ENCODE measurements at places on chromosomes 5 and 9.

DNA sequence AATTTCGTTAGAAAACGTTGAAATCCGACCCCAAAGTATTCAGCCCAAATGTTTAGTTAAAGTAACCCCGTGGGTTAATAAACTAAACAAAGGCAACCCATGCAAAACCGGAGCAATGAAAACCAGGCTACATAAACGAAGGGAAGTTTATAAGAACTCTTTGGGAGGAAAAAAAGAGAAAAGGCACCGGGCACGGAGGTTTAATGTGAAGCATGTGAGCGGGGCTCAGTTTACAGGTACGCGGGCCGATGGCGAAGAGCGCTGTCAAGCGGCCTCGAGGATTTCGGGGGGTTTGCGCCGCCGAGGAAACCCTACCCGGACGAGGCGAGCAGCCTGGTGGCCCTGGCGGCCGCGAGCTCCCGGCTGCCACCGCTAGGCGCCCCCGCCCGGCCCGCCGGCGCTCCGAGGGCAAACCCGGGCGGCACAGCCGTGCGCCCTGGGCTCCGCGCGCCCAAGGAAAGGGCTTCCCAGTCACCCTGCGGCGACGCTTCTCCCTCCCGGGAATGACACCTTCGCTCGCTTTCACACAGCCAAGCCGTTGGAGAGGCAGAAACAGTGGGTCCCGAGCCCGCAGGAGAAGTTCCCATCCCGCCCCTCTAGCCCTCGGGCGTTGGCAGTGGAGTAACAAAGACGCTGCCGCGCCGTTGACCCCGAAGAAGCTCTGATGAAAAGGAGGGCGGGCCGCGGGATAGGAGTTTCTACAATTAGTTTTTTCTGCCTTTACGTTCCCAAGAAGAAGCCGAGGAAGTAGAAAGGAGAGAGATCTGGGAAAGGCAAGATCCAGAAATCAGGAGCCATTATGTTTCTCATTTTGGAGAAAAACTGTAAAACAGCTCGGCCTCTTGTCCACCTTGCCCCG, 126.0 kb downstream of the TMEM174 start:
- peaks cover 18% of the 10 kb centered on the region for H3K4me1 ChIP-seq
- peaks cover 19% of the 10 kb centered on the region for H3K36me3 ChIP-seq
- peak overlapping the region; percentile 74 for H3K4me3 ChIP-seq
- DNase-seq = peak; percentile 65
- no peak overlapping the region for H3K27ac ChIP-seq
- H3K27me3 ChIP-seq = peaks cover 38% of the 10 kb centered on the region

GRCh38 chr9:5773324-5773999, 59.5 kb downstream of the ERMP1 start:
- H3K27ac ChIP-seq = no peak overlapping the region
- H3K27me3 ChIP-seq = no peaks in the 10 kb centered on the region
- no peak overlapping the region for H3K4me3 ChIP-seq
- H3K36me3 ChIP-seq = peaks cover 4% of the 10 kb centered on the region

DNA sequence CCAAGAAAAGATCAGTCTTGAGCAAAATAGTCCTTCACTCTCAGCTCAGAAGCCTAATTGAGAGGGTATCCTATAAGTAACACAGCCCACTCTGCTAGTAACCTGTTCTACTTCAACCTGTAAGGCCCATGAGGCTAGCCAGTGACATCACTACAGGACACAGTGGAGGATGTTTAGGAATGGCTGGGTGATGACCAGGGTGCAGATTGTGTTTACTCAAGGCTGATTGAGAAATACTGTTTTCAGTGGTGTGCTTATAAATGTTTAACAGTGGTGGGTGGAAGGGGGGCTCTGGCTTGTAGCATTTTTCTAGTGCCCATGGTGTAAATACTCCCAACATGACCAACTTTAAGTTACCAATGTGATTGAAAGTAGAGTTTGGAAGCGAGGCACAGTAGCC, 159.8 kb upstream of the CCDC152 start:
- no peaks in the 10 kb centered on the region for H3K36me3 ChIP-seq
- H3K27me3 ChIP-seq = peaks cover 2% of the 10 kb centered on the region
- no peak overlapping the region for H3K4me3 ChIP-seq
- DNase-seq = no peak

DNA sequence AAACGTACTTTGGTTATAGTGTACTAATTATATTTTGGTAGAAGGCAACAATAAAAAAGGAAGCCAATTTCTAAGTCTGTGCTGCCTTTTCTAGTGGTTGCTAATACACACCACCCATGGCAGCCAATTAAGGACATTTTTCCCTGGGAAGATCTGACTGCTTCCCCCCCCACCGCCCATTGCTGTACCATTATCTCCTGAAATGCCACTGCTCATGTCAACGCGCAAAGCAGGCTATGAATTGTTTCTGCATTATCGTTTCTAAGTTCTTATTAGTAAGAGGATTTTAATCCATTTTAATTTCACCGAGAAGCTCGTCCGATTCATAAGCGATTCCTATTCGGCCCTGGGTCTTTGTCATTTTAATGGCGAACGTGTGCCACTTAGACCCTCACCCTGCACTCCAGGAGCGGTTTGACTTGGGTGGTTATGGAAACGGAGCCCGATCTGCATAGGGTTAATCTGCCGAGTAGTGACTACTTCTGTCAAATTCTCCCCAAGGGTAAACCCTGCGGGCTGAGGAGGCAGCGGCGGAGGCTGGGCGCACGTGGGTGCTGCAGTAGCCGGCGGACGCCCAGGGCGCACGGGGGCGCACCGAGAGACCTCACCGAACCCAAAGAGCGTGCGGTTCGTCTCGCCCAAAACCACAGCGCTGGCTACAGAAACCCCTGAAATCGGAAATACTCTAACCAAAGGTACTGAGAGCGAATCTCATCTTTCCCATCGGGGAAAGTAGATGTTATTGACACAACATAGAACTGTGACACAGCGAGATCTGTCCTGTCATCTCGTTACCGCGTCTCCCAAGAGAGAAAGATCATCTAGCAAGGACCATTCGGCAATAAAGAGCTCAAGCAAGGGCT, 55.8 kb upstream of the SHC3 start:
- peak; percentile 48 for DNase-seq
- no peaks in the 10 kb centered on the region for H3K4me1 ChIP-seq
- H3K36me3 ChIP-seq = no peaks in the 10 kb centered on the region
- no peaks in the 10 kb centered on the region for H3K27me3 ChIP-seq
- peak overlapping the region; percentile 84 for H3K4me3 ChIP-seq

DNA sequence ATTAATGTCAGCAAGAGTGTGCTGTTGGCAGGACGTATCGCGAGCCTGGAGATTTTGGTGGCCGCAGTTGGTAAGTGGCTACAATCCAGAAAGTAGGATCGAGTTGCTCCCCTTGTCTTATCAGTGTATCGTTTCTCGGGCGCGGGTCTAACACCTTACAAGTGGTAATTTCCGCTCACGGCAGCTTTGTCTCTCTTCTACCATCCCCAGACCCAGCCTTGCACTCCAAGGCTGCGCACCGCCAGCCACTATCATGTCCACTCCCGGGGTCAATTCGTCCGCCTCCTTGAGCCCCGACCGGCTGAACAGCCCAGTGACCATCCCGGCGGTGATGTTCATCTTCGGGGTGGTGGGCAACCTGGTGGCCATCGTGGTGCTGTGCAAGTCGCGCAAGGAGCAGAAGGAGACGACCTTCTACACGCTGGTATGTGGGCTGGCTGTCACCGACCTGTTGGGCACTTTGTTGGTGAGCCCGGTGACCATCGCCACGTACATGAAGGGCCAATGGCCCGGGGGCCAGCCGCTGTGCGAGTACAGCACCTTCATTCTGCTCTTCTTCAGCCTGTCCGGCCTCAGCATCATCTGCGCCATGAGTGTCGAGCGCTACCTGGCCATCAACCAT, 1.1 kb downstream of the PTGER4 start:
- no peak overlapping the region for H3K27ac ChIP-seq
- peaks cover 11% of the 10 kb centered on the region for H3K4me1 ChIP-seq
- peak; percentile 34 for DNase-seq
- H3K27me3 ChIP-seq = peaks cover 18% of the 10 kb centered on the region
- peaks cover 5% of the 10 kb centered on the region for H3K36me3 ChIP-seq
- peak overlapping the region; percentile 86 for H3K4me3 ChIP-seq

DNA sequence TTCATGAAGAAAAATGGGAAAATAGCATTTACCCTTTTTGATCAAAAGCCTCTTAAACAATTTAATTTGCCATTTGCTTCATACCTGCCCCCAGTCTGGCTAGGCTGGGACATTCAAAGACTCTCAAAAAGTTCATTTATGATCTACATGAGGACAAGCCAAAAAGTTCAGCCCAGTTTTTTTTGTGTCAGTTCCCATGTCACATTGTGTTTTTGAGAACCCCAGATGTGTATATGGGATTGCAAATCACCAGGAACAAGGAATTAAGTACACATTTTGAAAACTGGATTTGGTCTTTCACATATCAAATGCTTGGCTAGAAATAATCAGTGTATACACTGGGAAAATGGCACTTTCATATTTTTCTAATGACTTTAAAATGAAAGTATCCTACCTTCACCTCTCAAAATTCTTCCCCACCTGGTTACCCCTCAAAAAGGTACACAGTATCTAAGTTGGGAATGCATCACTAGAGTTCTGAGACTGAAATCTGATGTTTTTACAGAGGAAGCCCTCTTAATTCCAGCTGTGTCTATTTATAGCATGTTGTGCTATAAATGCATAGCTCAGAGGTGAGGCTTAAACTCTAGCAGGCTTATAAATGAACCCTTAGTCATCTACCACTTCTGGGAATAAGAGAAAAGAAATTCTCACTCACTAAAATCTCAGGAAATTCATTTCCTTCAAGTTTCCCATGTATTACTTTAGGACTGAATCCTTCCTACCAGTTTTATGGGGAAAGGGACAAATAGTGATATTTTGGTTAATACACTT, 9.3 kb downstream of the STOM start:
- H3K4me3 ChIP-seq = no peak overlapping the region
- H3K36me3 ChIP-seq = no peaks in the 10 kb centered on the region
- no peaks in the 10 kb centered on the region for H3K27me3 ChIP-seq
- no peak for DNase-seq
- H3K27ac ChIP-seq = no peak overlapping the region
- no peaks in the 10 kb centered on the region for H3K4me1 ChIP-seq

- H3K4me1 ChIP-seq = peaks cover 6% of the 10 kb centered on the region
- DNase-seq = no peak
Observed at GRCh38 chr5:109945097-109945678, 255.5 kb downstream of the MAN2A1 start.

GRCh38 chr9:131673531-131673930, 66.3 kb downstream of the RAPGEF1 start:
- peaks cover 6% of the 10 kb centered on the region for H3K27me3 ChIP-seq
- no peak overlapping the region for H3K27ac ChIP-seq
- no peak overlapping the region for H3K4me3 ChIP-seq
- no peaks in the 10 kb centered on the region for H3K36me3 ChIP-seq
- H3K4me1 ChIP-seq = peaks cover 67% of the 10 kb centered on the region

GRCh38 chr5:33769196-33769595, 122.6 kb downstream of the ADAMTS12 start:
- no peak overlapping the region for H3K4me3 ChIP-seq
- H3K27ac ChIP-seq = no peak overlapping the region
- H3K36me3 ChIP-seq = no peaks in the 10 kb centered on the region

GRCh38 chr9:121816449-121816817, 165.0 kb downstream of the DAB2IP start:
- no peak overlapping the region for H3K4me3 ChIP-seq
- peaks cover 9% of the 10 kb centered on the region for H3K27me3 ChIP-seq
- DNase-seq = no peak
- peaks cover 54% of the 10 kb centered on the region for H3K4me1 ChIP-seq
- H3K36me3 ChIP-seq = no peaks in the 10 kb centered on the region
- H3K27ac ChIP-seq = peak overlapping the region; percentile 20

DNA sequence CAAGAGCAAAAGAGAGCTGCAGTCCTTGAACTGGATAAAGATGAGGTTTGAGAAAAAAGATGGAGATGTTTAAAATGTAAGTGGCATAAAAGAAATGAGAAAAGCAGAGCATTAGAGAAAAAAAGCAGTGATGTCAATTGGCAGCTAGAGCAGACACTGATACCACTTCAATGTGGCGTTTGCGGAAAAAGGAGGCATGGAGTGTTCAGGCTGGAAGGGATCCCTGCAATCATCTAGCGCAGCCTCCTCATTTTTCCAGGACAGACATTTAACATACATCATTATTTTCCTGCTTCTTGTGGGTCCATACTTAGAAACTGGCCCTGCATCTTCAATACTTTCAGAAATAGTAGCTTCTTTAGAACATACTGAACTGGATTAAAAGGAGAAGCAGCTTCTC, 563.8 kb downstream of the PTPRD start:
- H3K36me3 ChIP-seq = no peaks in the 10 kb centered on the region
- peaks cover 22% of the 10 kb centered on the region for H3K4me1 ChIP-seq
- peaks cover 2% of the 10 kb centered on the region for H3K27me3 ChIP-seq
- no peak for DNase-seq

DNA sequence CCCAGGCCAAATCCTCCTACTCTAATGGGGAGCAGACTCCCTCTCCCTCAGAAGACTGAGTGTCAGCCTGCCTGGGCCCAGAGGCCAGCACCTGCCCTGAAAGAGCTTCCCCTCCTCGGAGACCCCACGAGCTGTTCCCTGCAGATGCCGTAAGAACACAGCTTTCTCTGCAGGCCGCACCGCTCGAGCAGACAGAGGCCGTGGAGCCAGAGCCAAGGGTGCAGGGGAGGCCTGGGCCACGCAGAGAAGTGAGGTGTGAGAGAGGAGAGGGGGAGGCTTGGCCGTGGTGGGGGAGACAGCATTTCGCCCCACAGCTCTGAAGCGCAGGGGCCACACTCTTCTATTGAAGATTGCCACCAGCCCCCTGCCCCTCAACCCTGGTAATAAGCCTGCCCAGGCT, 62.8 kb upstream of the GARNL3 start:
- no peak for DNase-seq
- H3K27me3 ChIP-seq = peaks cover 2% of the 10 kb centered on the region
- H3K4me1 ChIP-seq = peaks cover 2% of the 10 kb centered on the region
- no peaks in the 10 kb centered on the region for H3K36me3 ChIP-seq
- no peak overlapping the region for H3K4me3 ChIP-seq
- no peak overlapping the region for H3K27ac ChIP-seq
